ENCODE measurements at places on chromosomes 11 and 22.

- DNase-seq: no peak
These were observed 82.7 kb upstream of the CTSC start for GRCh38 chr11:88420165-88420791.

- DNase-seq: peak; percentile 79
These were observed at the start of gene CD81 for GRCh38 chr11:2376751-2377451. CD81 (plus strand) TSS chr11:2377310; CDS start chr11:2377550, 240 bp downstream.

DNA sequence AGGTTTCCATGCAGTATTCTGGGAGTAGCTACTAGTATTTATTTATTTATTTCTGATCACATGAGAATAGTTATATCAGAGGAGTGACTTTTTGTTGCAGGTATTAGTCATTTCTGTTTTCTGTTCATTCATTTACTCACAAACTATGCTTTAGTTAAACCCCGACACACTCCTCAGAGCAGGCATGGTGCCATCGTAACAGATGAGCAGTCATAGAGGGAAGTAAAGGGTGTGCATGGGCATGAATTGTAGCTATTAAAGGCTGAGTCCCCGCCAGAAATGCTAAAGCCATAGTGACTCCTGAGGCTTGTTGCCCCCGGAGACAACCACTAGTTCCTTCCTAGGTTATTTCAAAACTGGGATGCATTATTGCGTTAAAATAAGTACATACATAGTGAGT is 10.6 kb downstream of the JHY start:
- DNase-seq: no peak

GRCh38 chr11:20114588-20114987 is 45.7 kb downstream of the DBX1 start:
- no peak for DNase-seq

DNA sequence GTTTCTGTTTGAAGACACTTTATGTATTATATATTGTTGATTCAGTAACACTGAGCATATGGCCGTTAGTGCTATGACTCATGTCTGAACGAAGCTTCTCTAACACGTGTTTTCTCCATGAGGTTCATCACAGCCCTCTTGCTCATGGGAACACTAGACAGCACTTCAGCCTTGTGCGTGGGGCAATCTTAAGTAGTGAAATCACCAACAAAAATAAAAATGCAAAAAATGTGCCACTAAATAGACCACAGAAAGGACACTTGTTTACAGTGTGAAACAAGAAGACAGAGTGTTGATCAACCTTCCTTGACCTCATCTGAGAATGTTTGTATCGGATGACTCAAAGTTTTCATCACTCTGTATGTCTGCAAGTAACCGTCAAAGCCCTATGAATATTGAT is 94.5 kb downstream of the FDX1 start:
- DNase-seq: no peak

DNA sequence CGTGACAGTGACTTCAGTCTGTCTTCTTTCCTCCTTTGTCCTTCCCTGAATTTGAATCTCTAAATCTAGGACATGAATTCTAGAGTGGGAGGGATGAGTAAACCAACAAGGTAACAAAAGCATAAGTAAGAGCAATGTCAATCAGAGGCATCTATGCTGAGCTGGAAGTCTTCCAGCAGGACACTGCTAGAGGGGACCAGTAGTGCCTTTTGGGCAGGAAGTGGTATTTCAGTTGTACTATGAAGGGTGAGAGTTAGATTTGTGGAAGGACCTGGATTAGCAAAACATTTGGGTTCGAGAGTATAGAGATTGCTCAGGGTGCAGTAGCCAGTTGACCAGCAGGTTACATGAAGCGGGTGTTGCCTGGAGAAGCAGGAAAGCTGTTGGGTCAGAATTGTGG is 40.3 kb downstream of the MEI1 start:
- no peak for DNase-seq

DNA sequence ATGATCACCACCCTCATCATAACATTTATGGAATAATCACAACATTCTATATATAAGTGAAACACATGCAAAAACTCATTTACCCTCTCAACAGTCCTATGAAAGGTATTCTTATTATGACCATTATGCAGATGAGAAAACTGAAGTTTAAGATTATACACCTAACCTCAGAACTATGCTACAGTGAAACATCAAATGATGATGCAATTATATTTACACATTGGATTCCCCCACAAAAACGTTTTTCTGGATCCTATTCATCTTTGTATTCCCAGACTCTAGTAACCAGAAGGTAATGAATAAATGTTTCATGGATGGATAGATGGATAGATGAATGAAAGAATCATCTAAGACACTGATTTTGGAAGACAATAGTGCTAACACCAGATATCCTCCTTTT is 54.8 kb downstream of the TCP11L1 start:
- DNase-seq: no peak

DNA sequence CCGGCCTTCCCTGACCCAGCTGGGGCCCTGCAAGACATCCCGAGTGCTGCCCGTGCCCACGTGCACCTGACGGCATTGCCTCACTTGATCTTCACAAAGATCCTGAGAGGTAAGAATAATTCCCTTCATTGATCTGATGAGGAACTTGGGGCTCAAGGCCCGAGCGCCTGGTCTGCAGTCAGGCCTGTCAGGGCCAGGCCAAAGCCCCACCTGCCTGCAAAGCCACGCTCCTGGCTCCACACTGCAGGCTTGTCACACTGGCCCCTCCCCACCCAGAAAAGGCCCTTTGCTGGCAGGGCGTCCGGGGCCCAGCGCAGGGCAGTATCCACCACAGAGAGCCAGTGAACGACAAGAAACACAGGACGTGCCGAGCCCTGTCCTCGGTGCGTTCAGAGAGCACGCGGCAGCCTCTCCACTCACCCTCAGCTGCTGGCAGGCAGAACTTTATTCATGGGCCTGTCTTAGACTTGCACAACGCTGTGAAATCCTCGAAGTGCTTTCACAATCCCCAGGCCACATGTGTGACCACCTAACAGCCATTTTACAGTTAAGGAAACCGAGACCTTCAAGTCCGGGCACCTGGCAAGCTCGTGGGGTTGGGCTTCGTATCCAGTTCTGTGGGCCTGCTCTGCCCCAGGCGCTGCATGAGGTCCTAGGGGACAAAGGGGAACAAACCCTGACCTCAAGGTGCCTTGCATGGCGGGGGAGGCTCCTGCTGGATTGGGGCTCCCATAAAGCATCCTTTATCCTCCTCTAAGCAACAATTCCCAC is 14.8 kb downstream of the KIAA0930 start:
- no peak for DNase-seq

GRCh38 chr11:88478136-88478815 is 140.7 kb upstream of the CTSC start:
- DNase-seq: no peak

GRCh38 chr11:88484873-88485621 is 147.5 kb upstream of the CTSC start:
- DNase-seq: peak; percentile 54

DNA sequence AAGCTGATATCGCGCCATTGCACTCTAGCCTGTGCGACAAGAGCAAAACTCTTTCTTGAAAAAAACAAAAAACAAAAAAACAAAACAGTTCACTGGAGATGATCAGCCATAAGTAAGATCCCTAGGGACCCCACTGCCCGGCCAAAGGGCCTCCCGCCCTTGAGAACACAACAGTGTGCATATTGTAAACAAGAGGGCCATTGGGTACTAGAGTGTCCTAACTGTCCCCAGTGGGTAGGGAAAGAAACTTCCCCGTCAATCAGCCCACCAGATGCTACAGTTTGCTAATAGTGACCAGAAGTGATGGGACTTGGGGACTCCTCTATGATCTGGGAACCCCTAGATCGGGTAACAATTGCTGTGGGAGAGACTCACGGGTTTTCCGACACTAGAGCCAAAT is 3.7 kb upstream of the ACY3 start:
- DNase-seq: no peak

DNA sequence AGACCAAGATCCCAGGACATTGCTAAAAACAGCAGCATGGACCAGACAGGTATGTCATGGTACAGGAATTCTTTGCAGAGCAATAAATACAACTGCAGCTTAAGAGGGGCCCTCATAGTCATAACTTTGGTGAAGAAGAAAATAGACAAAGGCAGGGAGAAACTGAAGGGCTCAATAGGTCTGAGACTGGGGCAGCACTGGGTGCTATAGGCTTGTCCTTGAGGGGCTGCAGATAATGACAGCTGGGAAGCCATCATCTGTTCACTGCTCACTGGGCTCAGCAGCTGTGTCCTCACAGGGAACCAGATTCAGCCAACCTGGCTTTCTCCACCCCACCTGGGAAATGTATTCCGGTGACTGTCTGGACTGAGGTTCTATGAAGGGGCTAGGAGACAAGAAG is 68.4 kb downstream of the ZNF280B start:
- DNase-seq: no peak

All from neural progenitor cell (in vitro differentiated cells).